ENCODE measurements at places on chromosomes 2 and 18. TPM values are rescaled to one million over a fixed set of nuclear protein-coding genes. Genes with fewer than 3 reads are reported as not detected.

- no peak for DNase-seq
Observed at GRCh38 chr2:219446101-219446504, 11.5 kb downstream of the SPEG start.

- peak; percentile 67 for DNase-seq
Observed at GRCh38 chr2:11344342-11344955, at the start of gene ROCK2. Gene ROCK2, minus strand, starts transcription at chr2:11344636. Its CDS starts 500 bp downstream, at chr2:11344136.

DNA sequence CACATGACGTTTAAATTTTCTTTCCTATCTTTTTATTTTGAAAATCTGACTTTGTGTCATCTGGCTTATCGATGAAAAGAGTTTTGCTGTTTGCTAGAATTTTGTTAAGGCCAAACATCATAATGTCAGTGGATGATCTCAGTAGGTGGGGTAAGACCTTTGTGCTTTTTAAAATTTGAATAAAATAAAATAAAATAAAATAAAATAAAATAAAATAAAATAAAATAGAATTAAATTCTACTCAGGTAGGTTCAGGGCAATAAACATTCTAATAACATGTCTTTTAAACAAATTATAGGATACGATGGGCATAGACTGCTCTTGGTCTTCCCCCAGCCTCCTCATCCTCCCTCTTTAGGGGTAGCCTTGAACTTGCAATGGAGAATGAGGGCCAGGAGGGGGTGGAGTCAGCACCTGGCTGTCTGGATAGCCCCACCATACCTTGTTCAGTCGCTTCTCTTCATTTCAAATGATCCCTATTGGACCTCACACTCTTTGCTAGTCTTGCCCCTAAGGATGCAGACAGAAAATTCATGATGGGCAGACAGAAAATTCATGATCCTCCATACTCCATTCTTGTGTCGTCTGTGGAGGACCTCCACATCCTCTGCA lies 8.1 kb downstream of the LDLRAD4 start:
- no peak for DNase-seq

C2orf80 gene
- not detected for polyA plus RNA-seq
